Stimulated activated CD4-positive, alpha-beta T cell treated with anti-CD3 and anti-CD28 coated beads, Interleukin-15, amount 100 ng/mL, for 1 hour (primary cell): ENCODE measurements at places on chromosomes 1 and 21.
A peak's percentile ranks its signal among the peaks of the same experiment; 100 is the strongest.

GRCh38 chr1:225424562-225425200, 3.2 kb downstream of the LBR start:
- DNase-seq = no peak

DNA sequence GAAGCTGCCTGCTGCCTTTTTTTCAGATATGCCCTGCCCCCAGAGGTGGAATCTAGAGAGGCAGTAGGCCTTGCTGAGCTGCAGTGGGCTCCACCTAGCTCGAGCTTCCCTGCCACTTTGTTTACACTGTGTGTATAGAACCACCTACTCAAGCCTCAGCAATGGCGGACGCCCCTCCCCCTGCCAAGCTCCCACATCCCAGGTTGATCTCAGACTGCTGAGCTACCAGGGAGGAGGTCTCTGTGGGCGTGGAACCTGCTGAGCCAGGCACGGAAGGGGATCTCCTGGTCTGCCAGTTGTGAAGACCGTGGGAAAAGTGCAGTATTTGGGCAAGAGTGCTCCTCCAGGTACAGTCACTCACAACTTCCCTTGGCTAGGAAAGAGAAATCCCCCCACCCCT, 65.1 kb downstream of the MSH4 start:
- no peak for DNase-seq

DNA sequence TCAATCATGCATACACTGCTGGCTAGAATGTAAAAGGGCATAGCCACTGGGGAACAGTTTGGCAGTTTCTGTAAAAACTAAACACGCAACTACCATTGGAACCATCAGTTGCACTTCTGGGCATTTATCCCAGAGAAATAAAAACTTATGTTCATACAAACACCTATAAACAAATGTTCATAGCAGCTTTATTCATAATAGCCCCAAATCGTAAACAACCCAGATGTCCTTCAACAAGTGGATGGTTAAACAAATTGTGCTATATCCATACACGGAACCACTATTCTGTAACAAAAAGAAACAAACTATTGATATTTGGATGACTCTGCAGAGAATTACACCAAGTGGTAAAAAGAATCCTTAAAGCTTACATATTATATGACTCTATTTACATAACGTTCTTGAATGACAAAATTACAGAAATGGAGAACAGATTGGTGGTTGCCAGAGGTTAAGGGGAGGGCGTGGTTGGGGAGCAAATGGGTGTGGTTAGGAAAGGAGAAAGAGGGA, 22.8 kb downstream of the LACTBL1 start:
- DNase-seq = no peak

DNA sequence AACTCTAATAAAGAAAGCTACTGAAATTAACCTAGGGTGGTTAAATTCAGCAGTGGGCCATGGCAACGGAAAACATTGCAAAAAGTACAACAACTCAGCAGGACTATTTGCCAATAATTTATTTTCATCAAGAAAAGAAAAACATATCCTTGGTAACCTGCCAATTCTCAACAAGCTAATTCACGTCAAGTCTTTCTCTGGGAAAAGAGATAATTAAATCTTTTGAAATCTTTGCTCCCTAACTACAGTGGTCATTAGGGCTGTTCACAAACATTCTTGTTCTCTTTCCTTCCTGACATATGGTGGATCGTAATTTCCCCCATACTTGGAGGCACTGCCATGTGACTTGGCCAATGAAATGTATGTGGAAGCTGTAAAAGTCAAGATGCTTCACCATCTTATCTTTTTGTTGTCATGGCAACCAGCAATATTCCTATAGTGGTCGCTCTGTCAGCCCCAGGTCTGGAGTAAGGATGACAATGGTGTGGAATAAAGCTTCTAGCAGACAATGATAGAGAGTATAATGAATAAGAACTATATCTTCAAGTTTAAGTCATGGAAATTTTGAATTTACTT, 29.6 kb upstream of the ZNF326 start:
- DNase-seq = no peak

- DNase-seq = no peak
These were observed 51.8 kb upstream of the COL18A1 start for GRCh38 chr21:45353200-45353599.

DNA sequence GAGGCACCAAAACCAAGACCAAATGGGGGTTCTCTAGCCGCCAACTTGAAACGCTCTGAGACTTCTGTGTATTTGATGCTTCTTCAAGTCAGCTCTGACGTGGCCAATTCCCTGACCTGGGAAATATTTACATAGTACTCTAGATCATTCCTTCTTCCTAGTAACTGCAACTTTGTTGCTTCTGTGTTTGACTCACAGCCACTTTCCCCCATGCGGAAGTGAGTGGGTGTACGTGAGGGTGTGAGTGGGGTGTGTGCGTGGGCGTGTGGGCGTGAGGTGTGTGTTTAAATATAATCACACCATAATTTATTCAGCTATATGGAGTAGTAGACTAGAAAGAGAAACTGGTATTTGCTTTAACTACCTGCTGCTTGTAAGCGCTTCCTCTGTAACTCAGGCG, 111.0 kb downstream of the TAS1R2 start:
- DNase-seq = no peak

DNA sequence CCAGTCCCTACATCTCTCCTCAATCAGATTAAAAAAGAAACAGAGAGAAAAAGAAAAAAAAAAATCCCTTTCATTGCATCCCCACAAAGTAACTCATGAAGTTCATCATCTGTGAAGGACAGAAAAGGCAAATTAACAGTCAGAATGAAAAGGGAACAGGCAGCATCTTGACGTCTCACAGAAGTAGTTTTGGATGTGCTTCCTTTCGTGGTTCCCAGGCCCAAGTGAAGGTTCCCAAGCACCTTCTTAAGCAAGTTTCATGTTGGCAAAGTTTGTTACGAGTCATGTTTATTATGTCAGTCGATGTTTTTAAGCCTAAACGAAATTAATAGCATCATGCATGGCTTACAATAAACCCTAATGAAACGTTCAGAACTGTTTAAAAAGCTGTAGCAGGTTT, 475.2 kb downstream of the SETD4 start:
- DNase-seq = no peak

- DNase-seq = no peak
These were observed 96.1 kb upstream of the OLIG2 start for GRCh38 chr21:32929633-32930038.

DNA sequence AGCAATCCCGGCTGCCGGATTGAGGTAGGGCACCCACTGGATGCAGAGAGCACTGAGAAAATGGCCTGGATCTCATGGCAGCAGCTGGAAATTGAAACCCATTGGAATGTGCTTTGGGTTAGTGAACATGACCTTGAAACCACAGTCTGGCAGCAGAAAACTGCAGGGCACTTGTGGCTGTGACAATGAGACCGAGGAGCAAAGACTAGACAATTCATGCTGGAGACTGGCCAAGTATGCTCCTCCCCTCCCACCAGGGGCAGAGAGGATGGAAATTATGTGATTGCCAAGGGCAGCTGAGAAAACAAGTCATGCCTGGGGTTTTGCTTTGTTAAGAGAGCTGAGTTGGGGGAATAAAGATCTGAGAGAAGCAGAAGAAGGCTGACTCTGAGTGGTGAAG, 60.7 kb downstream of the ZNF697 start:
- no peak for DNase-seq

DNA sequence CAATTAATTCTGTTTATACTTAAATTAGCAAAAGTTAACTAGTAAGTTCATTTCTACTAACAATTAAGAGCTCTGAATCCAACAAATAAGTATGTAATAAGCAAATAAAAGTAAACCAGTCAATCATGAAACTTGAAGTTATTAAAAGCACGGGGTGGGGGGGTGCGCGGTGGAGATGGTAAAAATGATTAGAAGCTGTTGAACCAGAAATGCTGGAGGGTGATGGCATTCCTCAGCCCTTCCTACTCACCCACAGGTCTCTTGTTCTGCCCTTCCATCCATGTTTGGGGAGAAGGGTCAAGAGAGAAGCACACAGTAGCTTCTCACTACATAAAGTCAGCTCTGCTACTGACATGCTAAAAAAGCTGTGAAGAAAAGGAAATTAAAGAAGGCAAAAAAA, 63.5 kb downstream of the AKT3 start:
- no peak for DNase-seq

DNA sequence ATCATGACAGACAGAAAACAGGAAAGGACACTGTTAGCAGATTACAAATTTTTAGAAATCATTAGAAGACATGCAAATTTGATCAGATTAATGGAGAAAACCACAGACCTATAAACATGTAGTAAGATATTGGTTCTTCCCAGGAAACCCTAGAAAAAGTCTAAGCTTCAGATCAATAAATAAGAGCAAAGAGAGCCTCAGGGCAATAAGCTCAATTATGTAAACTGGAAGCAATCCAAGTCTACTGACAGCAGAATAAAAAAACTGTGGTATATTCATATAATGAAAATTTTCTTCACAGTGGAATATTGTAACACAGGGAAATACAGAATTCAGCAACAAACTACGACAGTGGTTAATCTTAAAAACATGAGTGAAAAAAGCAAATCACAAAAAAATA, 36.3 kb downstream of the NRDC start:
- DNase-seq = no peak

DNA sequence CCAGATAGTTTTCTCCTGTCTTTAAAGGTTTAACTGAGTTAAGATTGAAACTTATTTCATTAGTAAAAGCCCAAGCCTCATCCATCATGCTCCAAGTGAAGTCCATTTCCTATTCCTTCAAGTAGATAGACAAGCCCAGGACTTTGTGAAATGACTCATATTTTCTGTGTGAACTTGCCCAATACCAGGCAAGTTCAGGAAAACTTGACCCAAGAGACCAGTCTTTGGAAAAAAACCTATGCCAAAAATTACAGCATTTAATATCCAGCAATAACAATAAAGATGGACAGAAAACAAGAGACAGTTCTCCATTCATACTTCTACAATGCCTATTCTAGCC, 405 bp upstream of the RAB29 start:
- no peak for DNase-seq

DNA sequence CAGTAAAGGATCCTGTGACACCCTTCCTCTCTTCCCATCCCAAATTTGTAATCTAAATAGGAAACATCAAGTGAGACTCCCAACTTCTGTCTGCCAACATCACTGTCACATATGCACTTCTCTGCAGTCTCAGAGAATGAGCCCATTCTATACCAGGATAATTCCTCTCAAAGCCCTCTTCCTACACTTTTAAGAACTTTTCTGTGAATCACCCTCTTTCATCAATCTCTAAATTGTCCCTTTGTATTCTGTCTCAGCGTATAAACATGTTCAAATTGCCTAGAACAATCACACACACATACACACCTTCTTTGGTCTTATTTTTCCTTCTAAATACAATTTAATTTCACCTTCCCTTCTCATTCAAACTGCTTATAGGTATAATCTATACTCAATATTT, 111.8 kb downstream of the PTBP2 start:
- no peak for DNase-seq

DNA sequence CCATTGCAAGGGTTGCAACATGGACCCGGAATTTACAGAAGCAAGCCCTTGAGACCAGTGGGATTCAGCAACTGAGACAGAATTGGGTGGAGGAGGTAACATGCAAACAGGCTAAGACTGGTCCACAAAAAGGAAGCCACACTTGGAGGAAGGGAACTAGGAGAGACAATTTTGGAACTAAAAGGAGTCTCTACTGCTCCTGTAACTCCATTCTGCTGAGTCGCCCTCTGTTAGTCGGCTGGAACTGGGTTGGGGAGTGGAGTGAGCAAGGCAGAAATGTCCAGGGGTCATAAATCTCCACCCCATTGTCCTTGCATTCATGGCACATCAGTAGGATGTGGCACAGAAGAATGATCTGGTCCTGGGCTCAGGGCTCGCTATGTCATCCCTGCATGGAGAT, 5.1 kb downstream of the LAMB3 start:
- no peak for DNase-seq

DNA sequence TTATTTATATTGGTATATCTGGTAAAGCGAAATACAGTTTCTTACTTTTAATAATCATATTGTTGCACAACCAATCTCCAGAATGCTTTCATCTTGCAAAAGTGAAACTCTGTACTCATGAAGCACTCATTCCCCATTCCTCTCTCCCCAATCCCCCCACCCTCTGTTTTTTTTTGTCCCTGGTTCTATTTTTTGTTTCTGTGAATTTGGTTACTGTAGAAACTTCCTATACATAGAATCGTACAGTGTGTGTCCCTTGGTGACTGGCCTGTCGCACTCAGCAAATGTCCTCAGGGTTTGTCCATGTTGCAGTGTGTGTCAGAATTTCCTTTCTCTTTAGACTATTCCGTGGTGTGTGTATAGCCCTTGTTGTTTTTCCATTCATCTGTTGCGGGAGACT, 7.9 kb upstream of the NLRP3 start:
- no peak for DNase-seq

DNA sequence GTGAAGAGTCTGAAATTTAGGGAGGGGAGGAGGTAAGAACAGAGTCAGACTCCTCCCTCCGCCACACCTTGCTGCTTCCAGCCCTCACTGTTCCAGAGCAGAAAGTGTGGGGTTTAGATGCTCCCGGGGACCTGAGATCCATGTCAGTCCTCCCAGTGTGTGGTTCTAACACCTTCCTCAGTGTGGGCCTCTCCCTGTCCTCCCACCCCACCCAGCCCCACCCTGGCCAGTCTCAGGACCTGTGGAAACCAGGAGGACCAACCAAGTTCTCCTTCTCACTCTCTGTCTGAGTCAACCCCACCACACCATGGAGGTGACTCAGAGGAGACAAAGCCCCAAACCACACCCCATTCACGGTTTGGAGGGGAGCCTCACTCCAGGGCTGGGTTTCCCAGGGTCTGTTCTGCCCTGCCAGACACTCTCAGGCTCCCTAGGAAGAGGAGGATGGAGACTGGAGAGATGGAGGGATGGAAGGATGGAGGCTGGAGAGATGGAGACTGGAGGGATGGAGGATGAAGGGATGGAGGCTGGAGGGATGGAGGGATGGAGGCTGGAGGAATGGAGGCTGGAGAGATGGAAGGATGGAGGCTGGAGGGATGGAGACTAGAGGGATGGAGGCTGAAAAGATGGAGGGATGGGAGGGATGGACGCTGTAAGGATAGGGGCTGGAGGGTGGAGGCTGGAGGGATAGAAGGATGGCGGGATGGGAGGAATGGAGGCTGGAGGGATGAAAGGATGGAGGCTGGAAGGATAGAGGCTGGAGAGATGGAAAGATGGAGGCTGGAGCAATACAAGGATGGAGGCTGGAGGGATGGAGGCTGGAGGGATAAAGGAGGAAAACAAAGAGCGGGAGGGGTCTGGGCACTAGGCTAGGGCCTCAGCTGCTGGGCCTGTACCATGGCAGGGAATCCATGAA, 100.9 kb upstream of the RUNX3 start:
- DNase-seq = peak; percentile 50

- no peak for DNase-seq
These were observed 43.5 kb downstream of the OPRD1 start for GRCh38 chr1:28855469-28855951.
